ENCODE measurements at places on chromosomes 2 and 18.

DNA sequence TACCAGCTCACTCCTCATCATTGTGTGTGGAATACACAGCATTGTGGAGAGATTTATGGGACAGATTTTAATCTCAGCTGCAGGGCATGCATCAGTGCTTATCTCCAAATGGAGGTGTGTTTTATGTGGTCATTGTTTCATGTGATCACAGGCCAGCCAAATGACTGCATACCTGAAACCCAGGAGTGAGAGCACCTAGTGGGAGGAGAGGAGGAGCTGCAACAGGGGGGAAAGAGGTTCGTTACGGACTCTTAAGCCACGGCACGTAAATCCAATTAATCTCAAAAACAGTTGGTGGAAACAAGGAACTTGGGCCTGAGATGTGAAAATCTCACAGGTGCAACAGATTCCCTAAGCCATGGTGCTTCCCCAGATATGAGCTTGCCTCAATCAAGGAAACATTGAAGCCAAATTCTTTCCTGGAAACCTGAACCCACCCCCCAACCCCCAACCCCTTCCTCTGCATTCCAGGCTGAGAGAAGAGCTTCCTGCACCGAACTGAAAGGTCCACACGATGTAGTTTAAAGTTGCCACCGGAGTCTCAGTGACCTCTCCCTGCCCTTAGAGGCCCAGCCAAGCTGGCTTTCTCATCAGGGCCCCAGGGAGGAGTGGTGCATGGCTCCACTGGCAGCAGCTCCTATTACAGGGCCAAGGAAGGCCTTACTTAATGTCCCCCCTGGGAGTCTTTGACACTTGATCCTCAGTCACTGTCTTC is 167.4 kb downstream of the C1D start:
- DNase-seq: no peak

DNA sequence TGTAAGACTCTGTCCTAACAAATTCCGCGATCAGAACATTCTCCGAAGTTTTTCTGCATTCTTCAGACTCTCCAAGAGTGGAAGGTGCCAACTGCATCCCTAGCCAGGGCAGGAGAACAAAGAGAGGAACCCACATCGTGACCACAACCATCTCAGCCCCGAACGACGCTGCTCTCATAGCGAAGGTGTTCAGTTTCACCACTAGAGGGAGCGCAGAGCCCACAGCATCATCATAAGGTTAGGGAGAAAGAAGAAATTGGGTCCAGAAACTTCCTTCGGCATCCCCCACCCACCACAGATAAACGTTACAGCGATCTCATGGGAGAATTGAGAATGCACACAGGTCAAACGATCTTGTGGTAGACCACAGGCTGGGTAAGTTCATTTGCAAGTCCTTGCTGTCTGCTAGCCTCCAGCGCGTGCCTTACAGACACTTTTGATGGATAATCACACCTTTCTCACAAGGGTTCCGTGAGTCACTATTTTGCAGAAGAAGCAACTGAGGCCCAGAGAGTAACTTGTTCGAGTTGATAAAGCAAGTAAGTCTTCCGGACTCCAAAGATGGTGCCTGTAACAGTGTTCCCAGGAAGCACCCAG is 53.7 kb upstream of the ARL4C start:
- peak; percentile 12 for DNase-seq

DNA sequence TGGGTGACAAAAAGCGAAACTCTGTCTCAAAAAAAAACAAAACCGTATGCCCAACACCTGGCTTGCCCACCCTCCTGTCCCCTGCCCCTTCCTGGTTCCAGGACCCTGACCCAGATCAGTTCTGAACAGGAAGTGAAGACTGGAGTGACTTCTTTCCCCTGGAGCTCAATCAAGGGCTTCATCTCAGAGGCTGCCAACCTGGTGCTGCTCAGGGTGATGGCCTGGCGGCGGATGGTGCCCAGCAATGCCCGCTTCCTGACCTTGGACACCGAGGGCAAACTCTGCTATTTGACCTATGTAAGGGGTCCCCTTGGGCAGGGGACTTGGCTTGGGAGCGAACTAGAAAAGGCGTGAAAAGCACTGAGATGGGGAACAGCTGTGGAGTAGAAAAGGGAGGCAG is 5.9 kb downstream of the CATIP start:
- DNase-seq: no peak

GRCh38 chr2:108934151-108934550 is 54.9 kb downstream of the EDAR start:
- DNase-seq: no peak

- no peak for DNase-seq
These were observed 62.1 kb downstream of the BCL2 start for GRCh38 chr18:63257453-63257852.

GRCh38 chr2:168649562-168649961 is 152.9 kb upstream of the NOSTRIN start:
- no peak for DNase-seq

- DNase-seq: no peak
These were observed 51.8 kb downstream of the PKDCC start for GRCh38 chr2:42099438-42100173.

- no peak for DNase-seq
These were observed 379.0 kb upstream of the RND3 start for GRCh38 chr2:150866431-150866830.

- DNase-seq: no peak
These were observed 773.0 kb upstream of the HS6ST1 start for GRCh38 chr2:129091620-129092019.

DNA sequence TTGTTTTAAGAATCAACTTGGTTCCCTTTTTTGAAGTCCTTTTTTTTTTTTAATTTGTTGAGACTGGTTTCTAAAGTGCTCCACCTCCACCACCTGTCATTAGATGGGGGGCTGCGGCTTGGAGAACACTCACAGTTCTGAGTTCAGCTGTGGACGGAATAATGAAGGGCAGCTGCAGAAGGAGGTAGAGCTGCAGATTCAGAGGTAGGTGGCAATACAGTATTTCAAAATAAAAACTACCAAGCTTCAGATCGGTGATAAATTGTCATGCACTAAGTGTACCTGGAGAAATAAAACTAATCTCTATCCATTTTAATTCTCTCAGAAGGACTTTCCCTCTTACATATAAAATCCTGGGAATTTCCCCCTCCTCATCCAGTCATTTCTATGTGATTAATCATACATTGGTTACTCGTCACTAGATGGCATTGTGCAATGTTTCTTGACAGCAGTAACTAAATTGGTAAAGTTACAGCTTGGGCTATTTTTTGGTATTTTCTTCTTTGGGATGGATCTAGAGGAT is 81.1 kb upstream of the SLC39A10 start:
- DNase-seq: no peak

DNA sequence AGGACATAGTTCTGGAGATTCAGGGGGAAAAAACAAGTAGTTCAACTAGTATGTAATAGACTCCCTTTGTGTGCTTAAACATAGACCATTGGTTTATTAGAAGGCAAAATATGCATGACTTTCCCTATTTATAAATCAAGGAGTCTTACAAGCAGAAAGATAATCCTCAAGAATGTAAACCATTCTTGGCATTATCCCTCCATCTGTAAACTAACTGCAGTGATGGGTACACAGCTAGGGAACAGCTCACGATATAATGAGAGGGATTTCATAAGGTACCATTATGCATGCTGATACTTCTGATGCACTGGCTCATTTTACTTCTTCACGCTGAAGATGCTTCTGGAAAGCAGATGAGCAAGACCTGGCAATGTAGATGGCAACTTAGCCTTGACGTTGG is 878 bp downstream of the FBXO15 start:
- no peak for DNase-seq

DNA sequence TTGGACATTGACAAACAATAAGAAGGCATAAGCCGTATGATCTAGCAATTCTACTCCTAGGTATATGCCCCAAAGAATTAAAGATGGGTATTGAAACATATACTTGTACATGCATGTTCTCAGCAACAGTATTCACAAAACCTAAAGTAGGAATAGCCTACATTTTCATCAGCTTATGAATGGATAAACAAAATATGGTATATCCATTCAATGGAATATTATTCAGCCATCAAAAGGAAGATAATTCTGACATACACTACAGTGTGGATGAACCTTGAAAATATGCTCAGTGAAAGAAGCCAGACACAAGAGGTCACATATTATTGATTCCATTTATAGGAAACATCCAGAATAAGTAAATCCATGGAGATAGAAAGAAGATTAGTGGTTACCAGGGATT is 56.0 kb downstream of the CELF4 start:
- no peak for DNase-seq

- DNase-seq: no peak
These were observed 141.9 kb downstream of the MTCL1 start for GRCh38 chr18:8847066-8847755.

DNA sequence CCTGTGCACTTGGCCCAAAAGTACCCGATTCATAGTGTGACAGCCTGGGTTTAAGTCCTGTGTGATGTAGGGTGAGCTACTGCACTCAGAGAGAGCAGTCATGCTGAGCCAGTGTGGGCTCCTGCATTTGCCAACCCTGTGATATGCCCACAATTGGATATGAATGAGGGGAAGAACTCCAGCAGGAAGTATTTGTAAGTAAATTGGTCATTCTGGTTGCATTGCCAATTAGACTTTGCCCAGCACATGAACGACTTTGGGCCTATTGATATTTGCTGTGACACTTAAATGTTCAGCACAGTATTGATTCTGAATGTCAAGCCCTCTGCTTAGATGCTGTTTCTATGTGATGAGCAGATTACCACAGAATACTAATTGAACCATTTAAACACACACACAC is 570.9 kb downstream of the PIK3C3 start:
- DNase-seq: no peak

DNA sequence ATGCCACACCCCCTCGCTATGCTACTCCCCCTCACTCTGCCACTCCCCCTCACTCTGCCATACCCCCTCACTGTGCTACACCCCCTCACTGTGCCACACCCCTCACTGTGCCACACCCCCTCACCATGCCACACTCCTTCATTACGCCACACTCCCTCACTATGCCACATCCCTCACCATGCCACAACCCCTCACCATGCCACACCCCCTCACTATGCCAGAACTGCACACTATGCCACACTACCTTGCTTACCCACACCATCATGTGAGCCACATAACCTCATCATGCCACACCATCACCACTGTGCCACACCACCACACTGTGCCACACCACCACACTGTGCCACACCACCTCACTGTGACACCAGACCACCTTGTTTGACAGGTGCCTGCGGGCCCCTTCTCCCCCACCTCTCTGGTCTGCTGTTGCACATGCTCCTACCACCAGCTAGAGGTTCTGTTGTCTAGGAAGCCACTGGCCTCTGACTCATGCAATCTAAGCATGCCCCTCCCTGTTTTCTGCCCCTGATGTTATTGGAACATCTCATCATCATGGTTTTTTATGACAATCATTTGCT is 22.0 kb downstream of the MARCHF4 start:
- no peak for DNase-seq

GRCh38 chr2:164706522-164706921 is 85.2 kb upstream of the GRB14 start:
- DNase-seq: no peak

- no peak for DNase-seq
These were observed 25.8 kb downstream of the CTLA4 start for GRCh38 chr2:203893401-203893800.

GRCh38 chr18:31791817-31792579 is 31.3 kb upstream of the SLC25A52 start:
- DNase-seq: no peak

- no peak for DNase-seq
These were observed 31.3 kb downstream of the PSTPIP2 start for GRCh38 chr18:46040747-46041104.

DNA sequence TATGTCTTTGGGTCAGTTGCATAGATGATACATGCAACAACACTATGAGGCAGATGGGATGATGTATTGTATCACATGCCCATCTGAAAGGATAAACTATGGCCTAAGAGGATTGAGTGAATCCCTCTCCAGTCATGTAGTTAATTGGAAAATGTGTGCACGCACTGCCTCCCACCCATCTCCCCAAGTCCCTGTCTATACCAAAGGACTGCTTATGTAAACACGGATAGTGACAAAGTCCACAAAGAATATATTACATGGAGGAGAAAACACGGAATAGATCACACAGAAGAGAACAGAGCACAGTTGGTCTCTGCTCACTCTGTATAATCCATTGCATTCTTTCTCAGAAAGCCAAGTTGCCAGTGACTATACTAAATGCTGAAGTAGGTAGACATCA is 82.4 kb downstream of the NCKAP5 start:
- DNase-seq: no peak

DNA sequence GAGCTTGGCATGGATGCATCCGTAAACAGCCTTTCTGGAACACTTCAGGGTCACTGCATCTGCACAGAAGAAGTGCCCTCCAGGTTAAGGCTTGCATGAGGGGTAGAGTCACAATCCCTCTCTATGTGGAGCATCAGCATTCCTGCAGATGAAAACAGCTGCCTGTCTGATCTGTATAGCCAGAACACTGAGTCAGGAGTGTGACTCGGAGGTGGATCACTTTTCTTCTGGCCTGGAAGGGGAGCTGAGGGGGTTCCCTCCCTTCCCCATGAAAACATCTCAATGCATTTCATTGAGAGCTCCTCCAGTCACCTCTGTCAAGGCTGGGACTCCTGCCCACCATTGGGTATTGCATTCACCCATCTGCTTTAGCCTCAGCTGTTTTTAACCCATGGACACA is 72.5 kb upstream of the SERPINE2 start:
- DNase-seq: no peak

DNA sequence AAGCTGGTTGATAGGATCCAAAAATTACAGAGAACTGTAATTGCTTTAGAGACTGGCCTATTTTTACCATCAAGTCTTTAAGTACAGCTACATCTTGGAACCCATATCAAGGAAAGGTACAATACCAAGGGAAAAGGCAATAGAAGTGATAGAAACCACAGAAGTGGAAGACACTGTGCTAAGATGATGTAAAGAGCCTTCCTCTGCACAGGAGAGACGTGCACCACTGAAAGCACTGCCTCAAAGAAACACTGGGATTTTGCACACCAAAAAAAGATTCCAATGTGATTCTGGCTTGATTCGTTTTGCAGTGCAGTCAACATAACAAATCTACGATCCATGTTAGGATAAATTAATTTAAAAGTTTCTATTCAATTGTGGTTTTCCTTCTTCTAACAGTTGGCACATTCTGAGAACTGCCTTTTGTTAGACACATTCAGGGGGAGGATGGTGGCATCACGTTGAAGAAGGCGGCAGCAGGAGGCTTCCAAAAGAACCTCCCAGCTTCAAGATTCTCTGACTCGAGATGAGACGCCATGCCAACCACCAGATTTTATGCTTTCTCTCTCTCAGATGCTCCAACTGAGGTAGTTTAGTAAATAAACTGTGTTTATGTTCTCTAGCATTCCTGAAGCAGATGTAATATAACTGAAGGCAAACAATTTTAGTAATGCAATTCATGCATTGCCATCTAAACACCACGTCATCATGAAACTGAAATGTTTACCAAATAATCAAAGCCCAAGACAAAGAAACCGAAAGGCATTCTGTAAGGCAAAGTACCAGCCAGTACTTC is 102.9 kb downstream of the BCL2 start:
- DNase-seq: no peak
